Activated naive CD4-positive, alpha-beta T cell treated with anti-CD3 and anti-CD28 coated beads, Interleukin-2, amount 50 U/mL, for 72 hours (primary cell): ENCODE measurements at places on chromosomes 11 and 22. TPM values are rescaled to one million over a fixed set of nuclear protein-coding genes. Genes with fewer than 3 reads are reported as not detected.

GRCh38 chr11:4180441-4181183 lies 86.0 kb downstream of the RRM1 start:
- no peak for DNase-seq

DNA sequence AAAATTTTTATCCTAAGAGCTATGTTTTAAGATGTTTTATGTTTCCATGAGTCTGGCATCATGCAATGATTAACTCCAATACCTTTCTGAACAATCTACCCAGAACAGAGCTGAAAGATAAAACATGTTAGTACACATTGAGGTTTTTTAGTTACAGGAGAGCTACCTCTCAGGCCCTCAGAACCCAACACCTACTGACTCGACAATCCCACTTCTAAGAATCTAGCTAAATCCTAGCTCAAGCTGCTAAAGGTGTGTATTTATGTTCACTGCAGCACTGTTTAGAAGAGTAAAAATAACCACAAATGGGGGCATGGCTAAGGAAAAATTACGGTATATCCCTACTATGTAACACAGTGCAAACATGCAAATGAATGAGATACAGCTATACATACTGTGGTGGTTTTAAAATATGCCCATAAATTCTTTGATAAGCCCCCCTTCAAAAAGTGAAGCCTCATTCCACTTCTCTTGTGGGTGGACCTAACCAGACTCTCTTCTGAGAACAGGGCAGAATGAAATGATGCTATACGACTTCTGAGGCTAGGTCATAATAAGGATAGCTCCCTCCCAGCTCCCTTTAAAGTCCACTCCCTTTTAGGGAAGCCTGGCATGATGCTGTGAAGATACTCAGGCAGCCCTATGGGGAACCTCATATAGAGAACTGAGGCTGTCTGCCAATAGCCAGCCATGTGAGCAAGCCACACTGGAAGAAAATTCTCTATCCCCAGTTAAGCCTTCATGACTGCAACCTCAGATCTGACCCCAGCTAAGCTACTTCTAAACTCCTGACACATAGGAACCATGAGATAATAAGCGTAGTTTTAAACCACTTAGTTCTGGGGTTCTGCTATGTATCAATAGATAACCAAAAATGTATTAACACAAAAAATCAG lies 29.5 kb downstream of the TMEM123 start:
- DNase-seq = no peak

- no peak for DNase-seq
Measured at GRCh38 chr11:8732748-8733241, 50.2 kb downstream of the RPL27A start.

DNA sequence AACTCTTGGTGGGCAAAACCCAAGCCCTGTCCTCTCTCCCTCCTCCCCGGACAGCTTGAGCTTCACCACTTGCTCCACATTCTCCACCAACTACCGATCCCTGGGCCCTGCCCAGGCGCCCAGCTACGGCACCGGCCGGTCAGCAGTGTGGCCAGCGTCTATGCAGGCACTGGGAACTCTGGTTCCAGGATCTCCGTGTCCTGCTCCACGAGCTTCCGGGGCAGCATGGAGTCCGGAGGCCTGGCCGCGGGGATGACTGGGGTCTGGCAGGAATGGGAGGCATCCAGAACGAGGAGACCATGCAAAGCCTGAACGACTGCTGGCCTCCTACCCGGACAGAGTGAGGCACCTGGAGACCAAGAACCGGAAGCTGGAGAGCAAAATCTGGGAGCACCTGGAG lies 68.9 kb upstream of the RTL6 start:
- DNase-seq = peak; percentile 7

DNA sequence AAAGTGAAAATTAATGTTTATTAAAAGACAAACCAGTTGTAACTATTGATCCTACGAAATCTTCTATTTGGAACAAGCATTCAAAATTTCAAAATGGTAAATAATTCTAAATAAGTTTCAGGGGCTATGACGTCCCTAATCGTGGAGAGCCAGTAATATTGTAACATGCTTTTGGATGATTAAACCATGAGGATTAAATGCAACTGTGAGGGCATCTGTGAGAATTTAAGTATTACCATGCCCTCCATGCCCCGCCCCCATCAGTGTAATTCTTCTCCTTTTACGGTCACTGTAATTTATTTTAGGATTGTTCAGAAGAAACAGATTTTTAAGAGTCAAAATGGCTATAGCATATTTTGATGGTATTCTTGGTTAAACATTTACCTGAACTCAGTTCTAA lies 133.2 kb downstream of the APOL5 start:
- DNase-seq = no peak

- DNase-seq = no peak
Measured at GRCh38 chr11:85946221-85946620, 91.0 kb downstream of the CCDC83 start.

GRCh38 chr11:35141071-35141470 lies 2.1 kb downstream of the CD44 start:
- no peak for DNase-seq

GRCh38 chr11:11230802-11231562 lies 122.1 kb downstream of the CSNK2A3 start:
- DNase-seq = peak; percentile 42

DNA sequence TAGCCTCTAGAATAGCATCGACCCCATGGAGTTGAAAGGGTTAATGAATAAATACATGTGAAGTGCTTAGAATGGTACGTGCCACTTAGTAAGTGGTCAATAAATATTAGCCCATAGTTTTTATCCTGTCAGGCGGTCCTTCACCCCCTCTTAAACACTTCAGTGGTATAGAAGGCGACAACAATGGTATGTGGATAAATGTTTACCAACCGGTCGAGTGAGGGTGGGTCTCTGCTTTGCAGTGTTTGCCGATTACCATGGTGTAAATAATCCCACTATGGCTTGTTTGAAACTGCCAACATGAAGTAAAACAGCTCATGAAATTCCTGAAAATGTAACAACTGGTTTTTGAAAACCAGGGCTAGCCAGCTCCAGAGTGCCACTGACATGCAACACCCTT lies 541.2 kb downstream of the BUD13 start:
- DNase-seq = no peak

DNA sequence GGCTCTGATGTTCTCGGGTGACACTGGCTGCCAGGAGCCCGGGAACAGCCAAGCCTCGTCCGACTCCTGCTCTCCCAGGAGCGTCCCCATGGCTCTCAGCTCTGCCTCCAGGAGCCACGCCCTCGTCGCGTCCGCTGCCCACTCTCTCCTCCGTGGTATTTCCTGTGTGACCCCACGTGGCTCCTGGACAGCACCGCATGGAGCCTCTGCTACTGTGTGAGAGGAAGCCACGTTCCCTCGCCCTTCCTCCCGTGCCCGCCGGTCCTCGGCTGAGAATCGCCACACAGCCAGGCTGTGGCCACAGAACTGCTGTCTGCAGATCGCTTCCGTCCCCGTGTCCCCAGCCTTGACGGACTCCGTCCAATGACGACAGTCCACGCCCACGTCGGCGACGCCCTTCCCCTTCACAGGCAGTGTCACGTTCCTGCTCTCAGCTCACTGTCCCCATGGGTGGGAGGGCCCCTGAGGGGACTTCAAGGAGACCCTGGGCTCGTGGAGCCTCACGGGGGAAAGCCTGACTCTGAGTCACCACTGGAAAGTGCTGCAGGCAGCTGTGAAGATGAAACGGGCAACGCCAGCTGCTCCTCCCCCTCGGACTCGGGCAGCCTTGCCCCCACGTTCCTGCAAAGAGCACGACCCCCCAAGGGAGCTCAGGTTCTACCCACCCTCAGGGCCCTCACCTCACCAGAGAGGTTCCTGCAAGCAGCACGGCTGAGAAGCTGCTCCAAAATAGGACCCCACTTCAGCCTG lies 458.5 kb downstream of the BRD1 start:
- no peak for DNase-seq

GRCh38 chr22:48249713-48250268 lies 1487.3 kb downstream of the TBC1D22A start:
- no peak for DNase-seq

UBQLN3 gene
- 0.10 TPM for total RNA-seq

ZNF280B gene
- total RNA-seq = 2.4 TPM
